ENCODE measurements at places on chromosomes 1 and 21.

GRCh38 chr1:11391886-11392285, 87.1 kb upstream of the DISP3 start:
- DNase-seq, result no peak

- no peak for DNase-seq
Observed at GRCh38 chr1:3226701-3227350, 157.8 kb downstream of the PRDM16 start.

DNA sequence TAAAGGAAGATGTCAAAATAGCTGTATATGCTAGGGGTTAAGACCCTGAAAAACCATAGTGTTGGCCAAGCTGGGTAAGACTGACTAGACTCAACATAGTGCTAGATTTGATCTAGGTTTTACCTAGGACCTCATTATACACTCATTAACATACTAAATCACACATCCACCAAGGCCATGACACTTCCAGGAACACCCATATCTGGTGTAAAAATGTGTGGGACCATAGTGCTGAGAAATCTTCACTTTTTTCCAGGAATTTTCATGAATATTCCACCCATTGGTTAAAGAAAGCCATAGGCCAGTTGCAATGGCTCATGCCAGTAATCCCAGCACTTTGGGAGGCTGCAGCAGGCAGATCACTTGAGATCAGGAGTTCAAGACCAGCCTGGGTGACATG, 34.0 kb upstream of the ACADM start:
- DNase-seq, result no peak

DNA sequence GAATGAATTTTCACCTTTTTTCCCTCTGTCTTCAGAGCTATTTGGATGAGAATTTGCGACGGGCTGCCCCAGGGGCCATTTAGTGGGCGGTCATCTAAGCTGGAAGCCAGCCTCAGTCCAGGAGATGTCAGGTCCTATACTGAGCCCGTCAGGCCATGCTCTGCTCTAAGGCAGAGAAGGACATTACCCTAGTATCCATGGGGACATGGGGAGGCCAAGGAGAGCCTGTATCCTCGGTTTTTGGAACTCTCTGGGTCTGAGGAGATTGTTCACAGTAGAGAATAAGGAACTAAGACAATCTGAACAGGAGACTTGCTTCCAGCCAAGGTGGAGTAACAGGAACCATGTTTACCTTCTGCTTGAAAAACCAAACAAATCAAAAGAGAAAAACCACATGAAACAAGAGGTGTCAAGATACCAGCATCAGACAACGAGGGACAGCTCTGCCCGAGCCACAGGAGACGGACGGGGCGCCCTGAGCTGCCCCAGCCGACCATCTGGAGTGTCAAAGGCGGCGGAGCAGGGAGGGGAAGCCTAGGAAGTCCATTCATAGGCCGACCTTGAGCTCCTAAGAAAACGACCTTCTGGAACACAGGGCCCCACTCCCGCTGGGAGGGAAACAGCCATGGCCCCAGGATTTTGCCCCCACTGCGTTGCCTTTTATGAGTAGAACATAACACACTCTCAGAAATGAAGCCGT, 20.0 kb upstream of the ADARB1 start:
- no peak for DNase-seq

DNA sequence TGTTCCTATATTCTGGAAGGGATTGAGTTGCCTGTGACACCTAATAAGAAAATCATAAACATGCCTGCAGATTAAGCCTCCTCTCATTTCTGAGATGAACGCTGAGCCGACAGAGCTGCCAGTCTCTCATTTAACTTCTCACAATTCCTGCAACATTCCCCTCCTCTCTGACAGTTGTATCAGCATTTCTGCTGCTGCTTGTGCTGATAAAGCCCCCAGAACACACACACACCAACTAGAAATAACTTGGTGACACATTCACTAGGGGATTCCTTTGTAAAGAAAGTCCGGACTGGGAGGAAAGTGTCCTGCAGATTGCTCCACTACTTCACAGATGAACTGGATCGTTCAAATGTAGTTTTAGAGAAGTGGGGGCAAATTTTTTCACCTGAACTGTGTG, 437.3 kb downstream of the PLA2G4A start:
- no peak for DNase-seq

GRCh38 chr21:45125357-45125756, 51.0 kb downstream of the ADARB1 start:
- no peak for DNase-seq

- DNase-seq, result no peak
Observed at GRCh38 chr21:22399681-22400514, 1401.7 kb downstream of the NCAM2 start.

DNA sequence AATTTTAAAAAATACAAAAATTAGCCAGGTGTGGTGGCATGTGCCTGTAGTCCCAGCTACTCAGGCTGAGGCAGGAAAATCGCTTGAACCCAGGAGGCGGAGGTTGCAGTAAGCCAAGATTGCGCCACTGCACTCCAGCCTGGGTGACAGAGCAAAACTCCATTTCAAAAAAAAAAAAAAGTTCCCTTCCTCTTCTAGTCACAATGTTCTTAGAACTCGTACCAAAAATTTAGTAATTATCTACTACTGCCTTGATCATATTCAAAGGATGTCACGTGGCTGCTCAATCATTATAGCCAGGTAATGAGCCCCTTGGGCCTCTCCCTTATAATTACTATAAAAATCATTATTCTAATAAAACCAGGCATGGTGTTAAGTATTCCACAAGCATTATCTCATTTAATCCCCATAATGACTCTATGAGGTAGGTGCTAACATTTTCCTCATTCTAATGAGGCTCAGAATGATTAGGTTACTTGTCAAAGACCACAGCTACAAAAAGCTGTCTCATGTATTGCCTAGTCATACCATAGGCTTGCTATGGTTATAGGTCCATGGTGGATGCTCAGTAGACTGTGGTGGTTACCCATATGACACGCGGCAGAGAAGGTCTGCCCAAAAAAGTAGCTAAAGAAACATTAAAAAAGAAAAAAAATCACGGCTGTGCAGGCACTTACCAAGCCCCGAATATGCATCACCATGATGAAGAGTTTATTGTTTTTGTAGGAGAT, 15.5 kb upstream of the PPP1R15B start:
- no peak for DNase-seq

DNA sequence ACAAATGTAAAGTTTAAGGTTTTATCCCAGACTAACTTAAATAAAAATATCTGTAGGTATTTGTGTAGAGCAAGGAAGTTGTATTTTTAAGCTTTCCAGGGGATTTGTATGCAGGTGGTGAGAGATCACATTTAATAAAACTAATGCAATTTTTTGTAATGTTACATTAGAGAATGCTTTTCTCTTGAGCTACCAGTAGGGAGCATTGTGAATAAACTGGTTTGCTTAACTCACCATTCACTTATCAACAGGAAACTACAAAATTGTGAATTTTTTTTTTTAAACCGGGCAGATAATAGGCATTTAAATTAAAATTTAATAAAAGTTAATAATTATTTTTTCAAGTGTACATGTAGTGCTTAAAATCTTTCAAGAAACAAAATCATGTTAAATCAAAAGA, 78.6 kb downstream of the IVNS1ABP start:
- DNase-seq, result no peak

DNA sequence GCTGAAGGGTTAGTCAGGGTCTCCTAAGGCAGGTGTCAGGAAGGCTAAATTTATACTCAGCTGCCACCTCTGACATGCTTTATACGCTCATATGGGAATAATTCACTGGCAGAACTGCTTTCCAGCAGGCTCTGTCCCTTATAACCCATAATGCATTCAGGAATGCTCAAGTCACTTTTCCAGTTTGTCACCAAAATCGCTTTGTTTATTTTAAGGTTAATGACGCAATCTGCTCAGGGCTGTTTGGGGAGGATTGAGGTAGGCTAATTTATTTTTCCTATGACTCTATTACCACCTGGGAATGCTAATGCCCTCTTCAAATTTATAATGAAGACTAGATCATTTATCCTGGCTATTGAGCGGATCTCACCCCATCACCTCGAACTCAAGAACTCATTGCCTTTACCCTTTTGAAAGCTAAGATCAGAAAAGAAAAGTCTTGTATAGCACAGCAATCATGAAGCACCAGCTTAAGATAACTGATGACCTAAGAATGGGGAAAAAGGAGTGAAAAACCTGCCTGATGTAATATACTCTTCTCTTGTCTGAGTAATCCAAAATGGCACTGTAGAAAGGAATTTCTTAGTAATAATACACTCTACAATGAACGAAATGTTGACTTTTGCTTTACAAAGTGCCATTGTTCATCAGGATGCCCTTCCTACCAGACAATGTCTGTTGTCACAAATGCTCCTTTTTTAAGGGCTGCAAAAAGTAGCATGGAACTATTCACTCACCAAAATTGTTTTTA, 97.9 kb upstream of the EXO1 start:
- DNase-seq, result no peak

GRCh38 chr1:154453574-154454352, 48.3 kb upstream of the TDRD10 start:
- DNase-seq, result no peak
